ENCODE measurements at places on chromosomes 12 and 14.

- DNase-seq = no peak
Observed at GRCh38 chr12:71070416-71071128, 87.2 kb downstream of the TSPAN8 start.

GRCh38 chr14:103773521-103773920 is 57.9 kb downstream of the ZFYVE21 start:
- DNase-seq = no peak

GRCh38 chr12:2276288-2277033 is 223.7 kb downstream of the CACNA1C start:
- no peak for DNase-seq

GRCh38 chr14:51581017-51581881 is 70.5 kb upstream of the FRMD6 start:
- no peak for DNase-seq

DNA sequence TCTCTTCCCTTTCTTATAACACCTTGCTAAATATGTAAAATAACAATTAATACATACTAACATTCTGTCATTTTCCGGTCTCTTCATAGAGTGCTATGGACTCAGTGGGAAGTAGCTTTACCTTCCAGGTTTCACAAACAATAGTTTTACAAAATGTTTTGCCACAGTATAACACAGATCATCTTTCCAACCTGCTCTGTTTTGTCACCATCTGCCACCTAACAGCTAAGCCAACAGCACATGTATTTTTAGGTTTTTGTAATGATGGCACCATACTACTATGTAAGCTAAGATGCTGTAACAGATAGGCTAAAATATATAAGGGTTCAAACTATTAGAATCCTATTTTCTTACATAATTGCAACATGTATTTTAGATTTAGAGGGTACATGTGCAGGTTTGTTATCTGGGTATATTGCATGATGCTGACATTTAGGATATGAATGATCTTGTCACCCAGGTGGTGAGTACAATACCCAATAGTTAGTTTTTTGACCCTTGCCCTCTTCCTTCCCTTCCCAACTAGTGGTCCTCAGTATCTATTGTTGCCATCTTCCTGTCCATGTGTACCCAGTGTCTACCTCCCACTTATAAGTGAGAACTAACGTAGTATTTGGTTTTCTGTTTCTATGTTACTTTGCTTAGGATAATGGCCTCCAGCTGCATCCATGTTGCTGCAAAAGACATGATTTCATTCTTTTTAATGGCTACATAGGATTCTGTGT is 8.7 kb downstream of the RHOJ start:
- no peak for DNase-seq

Data from KG1 (cell line).